ENCODE measurements at places on chromosomes 1 and 21.

DNA sequence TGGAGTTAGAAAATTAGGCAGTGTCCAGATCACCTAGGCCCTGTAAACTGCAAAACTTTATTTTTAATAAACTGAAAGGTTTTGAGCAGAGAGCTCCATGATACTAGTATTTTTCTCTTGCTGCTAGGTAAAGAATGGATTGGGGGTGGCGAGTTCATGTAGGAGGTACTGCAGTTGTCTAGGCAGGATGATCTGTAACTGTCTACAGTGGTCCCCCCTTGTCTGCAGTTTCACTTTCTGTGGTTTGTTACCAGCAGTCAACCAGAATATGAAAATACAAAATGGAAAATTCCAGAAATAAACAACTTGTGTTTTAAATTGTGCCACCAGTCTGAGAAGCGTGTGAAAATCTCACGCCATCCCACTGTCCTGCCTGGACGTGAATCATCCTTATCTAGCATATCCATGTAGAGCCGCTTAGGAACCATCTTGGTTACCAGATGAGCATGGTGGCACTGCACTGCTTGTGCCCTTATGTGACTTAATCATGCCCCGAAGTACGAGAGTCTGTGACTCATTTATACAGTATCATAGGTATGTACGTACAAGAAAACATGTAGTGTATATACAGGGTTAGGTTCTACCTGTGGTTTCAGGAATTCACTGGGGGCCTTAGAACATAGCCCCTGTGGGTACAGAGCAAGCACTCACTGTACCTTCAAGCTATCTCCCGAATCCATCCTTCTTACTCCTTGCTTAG, 94.2 kb downstream of the AHCTF1 start:
- DNase-seq, result no peak

GRCh38 chr1:29254346-29254745, 18.0 kb downstream of the PTPRU start:
- DNase-seq, result no peak

DNA sequence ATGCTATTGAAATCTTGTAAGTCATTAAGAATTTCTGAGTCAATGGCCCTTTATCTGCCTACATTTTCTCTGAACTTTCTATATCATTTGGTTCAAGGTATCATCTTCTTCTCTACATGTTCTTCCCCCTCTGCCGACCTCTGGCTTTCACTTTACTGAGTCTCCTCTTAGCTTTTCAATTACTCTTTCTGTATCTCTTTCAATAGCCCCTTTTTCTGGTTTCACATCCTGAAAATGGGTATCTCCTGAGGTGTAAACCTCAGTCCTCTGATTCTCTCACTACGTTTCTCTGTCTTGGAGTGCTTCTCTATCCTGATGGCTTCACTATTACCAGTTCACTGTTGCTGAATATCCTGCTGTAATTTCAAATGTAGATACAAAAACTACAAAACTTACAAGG, 98.9 kb downstream of the LYST start:
- no peak for DNase-seq

GRCh38 chr21:41136286-41136685, 31.7 kb upstream of the BACE2 start:
- DNase-seq, result no peak

- no peak for DNase-seq
Measured at GRCh38 chr1:172410027-172410426, 10.5 kb upstream of the C1orf105 start.

- DNase-seq, result no peak
Measured at GRCh38 chr1:213274140-213274539, 223.1 kb downstream of the RPS6KC1 start.

- DNase-seq, result no peak
Measured at GRCh38 chr1:193769651-193770050, 583.2 kb upstream of the B3GALT2 start.

DNA sequence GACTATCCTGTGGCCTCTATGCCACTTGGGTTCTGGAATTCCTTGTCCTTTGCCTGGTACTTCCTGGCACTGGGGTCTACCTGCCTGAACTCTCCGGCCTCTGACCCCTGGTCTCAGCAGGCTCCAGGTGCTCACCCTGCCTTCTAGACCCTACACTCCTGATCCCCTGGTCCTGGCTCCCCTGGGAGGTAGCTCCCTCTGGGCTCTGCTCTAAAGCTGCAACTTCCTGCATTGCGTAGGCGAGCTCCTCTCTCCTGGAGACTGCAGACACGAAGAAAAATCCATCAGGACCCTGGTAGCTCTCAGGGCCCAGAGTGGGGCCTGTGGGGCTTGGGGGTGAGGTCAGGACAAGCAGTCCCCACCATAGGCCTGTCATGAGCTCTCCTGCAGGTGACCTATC, 7.8 kb upstream of the PLEKHG5 start:
- DNase-seq, result no peak

GRCh38 chr1:107326824-107327445, 186.1 kb downstream of the NTNG1 start:
- no peak for DNase-seq

DNA sequence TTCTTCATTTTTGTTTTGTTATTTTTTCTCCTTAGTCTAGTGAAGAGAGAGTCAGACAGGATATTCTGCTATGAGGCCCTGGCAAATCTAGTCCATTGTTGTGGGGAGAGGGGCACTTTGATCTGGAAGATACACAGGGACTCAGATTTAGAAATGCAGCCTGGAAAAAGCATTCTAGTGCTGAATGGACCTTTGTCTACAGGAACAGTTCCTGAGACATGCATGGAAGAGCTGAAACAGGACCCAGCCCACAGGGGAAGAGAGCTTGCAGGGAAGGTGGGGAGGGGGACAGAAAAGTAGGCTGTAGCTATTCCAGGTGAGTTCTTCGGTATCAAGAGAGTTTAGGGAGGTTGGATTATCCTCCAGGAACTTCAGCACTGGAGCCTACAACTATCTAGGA, 98.5 kb downstream of the AKT3 start:
- no peak for DNase-seq

- DNase-seq, result no peak
Measured at GRCh38 chr1:82401116-82401515, 600.4 kb downstream of the ADGRL2 start.

- DNase-seq, result no peak
Measured at GRCh38 chr1:233113009-233113879, 162.8 kb downstream of the NTPCR start.

DNA sequence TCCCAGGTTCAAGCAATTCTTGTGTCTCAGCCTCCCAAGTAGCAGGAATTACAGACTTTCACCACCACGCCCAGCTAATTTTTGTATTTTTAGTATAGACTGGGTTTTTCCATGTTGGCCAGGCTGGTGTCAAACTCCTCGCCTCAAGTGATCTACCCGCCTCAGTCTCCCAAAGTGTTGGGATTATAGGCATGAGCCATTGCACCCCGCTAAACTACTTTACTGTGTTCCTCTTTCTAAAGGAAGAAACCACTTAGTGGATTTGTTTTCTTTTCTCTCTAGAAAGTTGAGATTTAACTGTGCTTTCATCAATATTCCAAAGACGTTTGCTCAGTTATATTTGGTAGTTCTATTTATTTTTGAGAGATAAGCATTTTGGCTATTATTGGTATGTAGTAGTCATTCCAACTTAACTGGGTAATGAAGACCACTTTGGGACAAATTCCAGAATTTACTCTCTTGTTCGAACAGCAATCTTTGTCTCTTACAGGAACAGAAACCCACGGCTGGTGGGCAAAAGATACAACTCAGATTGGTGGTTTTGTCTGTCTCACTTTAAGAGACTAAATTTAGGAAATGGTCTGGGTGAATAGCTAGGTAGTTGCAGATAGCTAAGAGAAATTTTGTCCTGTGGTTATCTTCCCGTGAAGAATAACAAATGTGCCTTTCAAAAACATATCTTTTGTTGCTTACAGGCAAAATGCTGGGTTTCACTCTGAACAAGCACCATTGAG, 103.5 kb upstream of the CD55 start:
- no peak for DNase-seq
